ENCODE measurements at places on chromosomes 12 and 14.

- DNase-seq: no peak
Observed at GRCh38 chr12:112359290-112359689, 22.9 kb downstream of the HECTD4 start.

DNA sequence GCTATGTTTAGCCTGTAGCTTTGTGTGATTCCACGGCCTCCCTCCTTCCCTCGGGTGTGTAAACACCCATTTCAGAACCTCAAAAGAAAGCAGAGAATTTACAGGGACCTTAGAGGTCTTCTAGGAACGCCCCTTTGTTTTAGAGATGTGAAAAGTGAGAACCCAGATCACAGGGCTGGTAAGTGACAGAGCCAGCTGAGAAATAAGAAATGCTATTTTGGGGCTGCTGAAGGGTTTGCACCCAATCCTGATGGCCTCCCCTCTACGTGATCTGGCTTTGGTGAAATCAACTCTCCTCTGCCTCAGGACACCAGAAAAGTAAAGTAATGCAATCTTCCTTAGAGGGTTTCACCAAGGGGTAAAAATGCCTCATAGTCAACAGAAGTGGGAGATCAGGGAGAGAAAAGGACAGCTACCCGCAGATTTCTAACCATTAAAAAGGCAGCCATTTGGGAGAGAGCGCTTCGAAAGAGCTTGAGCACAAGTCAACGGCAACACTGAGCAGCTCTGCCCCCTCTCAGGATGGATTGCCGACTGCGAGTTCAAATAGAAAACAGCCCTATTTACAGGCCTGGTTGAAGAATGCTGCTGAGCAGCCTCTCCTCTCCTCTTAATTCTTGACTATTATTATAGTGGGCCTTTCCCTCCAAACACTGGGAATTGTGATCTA is 78.5 kb upstream of the RASSF3 start:
- no peak for DNase-seq

DNA sequence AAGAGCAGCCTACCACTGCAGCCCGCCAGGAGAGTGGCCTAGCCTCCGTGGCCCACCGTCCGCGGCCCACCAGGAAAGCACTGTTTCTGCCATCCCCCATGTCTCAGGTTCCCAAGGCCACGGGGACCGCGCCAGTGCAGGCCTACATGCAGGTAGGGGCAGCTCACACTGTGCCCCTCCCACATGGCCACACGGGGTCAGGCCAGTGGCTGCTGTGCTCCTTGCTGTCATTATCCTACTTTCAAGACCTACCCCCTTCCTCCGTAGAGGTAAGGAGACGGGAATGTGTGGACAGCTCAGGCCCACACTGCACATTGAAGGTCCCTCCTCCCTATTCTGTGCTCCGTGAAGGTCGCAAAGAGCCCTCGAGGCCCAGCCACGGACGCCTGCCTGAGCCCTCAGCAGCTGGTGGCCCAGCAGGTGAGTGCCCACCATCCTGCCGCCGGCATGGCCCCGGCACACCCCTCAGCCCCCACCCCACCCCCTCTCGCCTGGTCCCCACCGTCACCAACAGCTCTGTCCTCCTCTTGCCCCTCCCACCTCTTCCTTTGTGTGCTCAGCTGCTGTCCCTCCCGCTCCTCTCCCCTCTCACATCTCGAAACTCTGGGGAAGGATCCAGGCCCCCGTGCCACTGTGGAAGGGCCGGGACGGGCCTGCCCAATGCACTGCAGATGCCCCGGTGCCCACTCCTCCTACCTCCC is 10.0 kb downstream of the DDX51 start:
- no peak for DNase-seq

- DNase-seq: no peak
Observed at GRCh38 chr14:54815515-54815914, 87.1 kb downstream of the GCH1 start.

DNA sequence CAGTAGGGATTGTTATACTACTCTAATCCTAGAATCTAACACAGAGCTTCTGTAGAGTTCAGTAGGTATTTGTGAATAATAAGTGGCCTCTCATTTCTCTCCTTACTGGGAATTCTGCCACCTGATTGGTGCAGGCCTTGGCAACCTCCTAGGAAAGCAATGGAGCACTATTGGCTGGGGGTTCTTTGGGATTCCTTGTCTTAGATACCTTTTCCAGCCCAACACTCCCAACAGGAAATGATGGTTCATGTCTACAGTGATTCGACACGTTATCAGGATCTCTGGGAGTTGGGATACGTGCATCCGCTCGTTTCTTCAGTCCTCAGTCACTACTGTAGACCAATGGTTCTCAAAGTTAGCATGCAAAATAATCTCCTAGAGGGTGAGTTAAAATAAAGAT is 67.4 kb downstream of the ELK3 start:
- DNase-seq: no peak

- DNase-seq: no peak
Observed at GRCh38 chr12:1836854-1837421, 16.6 kb downstream of the LRTM2 start.

- no peak for DNase-seq
Observed at GRCh38 chr12:46950094-46950493, 124.3 kb upstream of the SLC38A4 start.

- DNase-seq: no peak
Observed at GRCh38 chr14:23101213-23101970, 3.4 kb downstream of the CIROP start.

DNA sequence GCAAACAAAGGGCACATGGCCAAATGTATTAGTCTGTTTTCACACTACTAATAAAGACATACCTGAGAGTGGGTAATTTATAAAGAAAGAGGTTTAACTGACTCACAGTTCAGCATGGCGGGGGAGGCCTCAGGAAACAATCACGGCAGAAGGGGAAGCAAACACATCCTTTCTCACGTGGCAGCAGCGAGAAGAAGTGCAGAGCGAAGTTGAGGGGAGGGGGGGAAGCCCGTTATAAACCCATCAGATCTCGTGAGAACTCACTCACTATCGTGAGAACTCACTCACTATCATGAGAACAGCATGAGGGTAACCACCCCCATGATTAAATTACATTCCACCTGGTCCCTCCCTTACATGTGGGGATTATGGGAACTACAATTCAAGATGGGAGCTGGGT is 66.1 kb downstream of the ST8SIA1 start:
- DNase-seq: no peak

DNA sequence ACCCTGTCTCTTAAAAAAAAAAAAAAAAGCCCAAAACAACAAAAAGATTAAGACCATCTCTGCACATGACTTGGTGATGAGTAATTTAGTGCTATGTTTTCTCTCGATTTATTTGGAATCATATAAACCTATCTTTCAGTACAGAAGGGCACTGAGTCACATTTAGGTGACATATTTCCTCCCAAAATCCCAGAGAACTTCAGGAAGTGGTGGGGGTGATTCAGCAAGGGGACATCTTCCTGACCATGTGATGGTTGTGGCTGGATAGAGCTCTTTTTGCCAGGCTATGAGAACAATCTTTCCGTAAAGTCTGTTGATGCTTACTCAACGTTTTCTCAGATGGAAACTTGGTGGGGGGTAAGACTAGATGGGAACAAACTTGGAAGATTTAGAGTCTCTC is 50.0 kb downstream of the PPFIBP1 start:
- peak; percentile 87 for DNase-seq

DNA sequence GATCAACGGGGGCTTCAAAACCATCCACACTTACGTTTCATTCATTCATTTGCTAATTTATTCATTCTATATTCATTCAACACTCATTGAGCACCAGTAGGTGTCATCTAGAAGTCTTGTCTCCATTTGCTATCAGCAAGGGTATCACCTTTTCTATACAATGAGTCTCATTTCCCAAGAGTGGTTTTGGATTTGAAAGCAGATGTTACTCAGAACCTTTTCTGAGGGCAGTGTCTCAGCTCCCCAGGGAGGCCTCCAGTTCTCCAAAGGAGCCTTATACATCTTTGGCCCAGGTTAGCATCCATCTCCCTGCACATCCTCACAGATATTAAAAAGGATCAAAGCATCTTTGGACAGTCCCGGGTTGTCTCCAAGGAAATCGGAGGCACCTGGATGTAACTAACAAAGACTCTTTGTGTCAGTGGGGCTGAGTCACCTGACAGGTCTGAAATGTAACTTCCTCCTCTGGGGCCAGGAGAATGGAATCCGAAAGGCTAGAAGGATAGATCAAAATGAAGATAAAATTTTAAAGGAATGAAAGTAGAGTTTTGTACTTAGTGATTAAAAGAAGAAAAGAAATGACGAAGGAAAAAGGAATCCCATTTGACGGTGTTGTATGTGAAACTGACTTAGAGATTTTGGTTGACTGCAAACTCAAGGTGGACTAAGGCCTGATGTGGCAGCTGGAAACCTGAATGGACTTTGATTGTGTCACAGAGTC is 103.0 kb downstream of the VCPKMT start:
- no peak for DNase-seq

- no peak for DNase-seq
Observed at GRCh38 chr12:25801734-25802133, 156.7 kb upstream of the RASSF8 start.

DNA sequence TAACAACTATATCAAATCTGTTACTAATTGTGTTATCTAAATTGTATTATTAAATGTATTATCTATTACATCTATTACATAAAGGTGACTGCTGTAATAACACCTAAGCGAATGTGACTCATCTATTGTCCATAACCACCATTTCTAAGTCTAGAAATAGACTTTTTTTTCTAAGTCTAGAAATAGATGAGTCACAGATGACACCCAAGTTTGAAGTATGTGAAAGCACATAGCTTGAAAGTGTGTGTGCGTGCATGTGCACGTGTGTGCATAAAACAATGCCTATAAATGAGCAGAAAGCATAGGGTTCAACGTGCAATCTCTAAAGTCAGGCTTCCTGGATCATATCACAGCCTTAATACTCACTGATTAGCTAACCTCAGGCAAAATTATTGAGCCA is 451.3 kb upstream of the USP15 start:
- no peak for DNase-seq

DNA sequence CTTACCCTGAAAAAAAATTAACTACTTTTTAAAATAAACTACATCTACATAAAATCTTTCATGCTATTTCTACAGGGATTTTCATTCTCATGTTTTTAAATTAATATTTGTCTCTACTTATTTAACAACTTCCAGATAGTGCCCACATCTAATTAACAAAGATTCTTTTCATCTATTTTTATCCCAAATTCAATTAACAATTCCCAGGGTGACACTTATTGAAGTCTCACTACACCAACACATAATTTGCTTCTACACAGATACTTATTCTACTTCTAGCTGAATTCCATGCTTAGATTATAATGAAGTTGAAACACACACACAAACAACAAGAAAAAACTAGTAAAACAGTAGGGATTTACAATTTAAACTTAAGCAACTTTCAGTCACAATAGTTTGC is 336.6 kb downstream of the ACSS3 start:
- no peak for DNase-seq

GRCh38 chr14:30882431-30882830 is 8.1 kb downstream of the COCH start:
- DNase-seq: no peak

- no peak for DNase-seq
Observed at GRCh38 chr12:57205186-57205585, 11.4 kb upstream of the NXPH4 start.

- no peak for DNase-seq
Observed at GRCh38 chr14:24634158-24634557, at the start of gene GZMB. Gene GZMB (minus strand): TSS chr14:24634190. CDS start chr14:24634160, 30 bp downstream.

DNA sequence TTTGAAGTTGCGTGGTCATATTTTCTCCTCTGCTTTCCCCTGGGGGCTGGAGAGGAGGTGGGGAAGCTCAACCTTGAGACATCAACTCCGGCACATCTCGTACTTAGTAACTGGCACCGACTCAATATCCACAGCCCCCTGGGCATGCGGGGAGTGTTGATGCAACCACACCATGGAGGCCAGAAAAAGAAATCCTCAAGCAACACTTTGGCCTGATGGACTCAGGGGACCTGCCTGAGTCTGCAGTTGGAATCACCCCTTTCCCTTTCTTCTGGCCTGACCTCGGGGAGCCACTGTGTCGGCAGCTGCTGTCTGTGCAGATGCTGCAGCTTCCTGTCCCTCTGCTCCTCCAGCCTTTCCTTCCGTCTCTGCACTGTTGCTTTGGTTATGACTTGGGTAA is 11.4 kb upstream of the AACS start:
- no peak for DNase-seq

DNA sequence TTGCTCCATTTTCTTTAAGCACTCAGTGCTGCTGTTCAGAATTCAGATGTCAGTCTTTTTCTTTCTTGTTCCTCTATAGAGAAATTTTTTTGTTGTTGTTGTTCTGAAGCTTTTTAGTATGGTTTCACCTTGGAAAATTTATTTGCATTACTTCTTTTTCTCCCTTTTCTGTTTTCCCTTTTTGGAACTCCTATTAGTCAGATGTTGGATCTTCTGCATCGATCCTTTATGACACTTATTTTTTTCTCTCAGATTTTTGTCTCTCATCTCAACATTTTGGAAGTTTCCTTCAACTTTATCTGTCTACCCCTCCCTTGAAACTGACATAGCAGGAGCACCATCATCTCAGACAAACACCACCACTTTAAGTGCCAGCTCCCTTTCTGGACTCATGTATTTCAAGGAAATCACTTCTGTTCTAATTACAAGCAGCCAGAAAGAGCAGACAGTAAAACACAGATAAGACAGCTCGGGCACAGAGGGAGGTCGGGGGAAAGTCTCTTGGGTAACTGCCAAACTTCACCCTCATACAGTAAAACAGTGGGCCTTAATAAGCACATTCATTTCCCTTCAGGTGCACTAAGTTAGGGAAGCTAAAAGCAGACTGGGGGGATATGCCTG is 222.7 kb upstream of the PLXNC1 start:
- no peak for DNase-seq

DNA sequence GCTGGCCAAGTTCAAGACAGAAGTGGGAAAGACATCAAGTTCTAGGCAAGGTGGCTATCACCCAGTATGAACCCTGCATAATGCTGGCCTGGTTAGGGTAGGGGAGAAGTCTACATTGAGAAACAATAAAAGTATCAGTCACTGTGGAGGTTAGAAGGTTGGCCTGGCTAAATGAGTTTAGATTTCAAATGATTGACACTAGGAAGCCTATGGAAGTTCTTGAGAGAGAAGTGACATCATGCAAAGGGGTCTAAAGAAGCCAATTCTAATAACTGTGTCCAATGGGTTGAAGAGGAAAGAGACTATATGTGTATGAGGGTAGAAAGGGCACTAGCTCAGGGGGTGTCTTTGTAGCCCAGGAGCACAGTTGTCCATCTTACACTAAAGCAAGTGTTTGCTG is 98.5 kb upstream of the MBIP start:
- DNase-seq: no peak

DNA sequence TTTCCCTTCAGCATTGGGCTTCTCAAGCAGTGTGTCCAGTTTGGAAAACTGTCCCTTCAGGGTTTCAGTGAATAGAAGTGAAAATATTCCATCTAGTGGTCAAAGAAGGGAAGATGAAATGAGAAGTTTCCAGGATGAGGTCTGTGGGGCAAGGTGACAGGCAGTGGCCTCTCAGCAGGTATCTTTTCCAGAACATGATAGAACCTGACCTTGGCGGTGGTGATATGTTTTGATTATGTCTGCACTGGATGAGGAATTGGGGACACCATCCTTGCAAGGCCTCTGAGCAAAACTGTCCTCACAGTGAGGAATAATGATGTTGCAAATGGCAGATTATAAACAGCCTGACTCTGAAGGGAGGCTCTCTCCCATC is 4.7 kb downstream of the GPX2 start:
- DNase-seq: no peak

- DNase-seq: no peak
Observed at GRCh38 chr12:57055824-57056223, 5.9 kb upstream of the MYO1A start.

GRCh38 chr14:62451221-62451620 is 594.0 kb downstream of the KCNH5 start:
- no peak for DNase-seq

Measured in GM04503 (cell line).